Panc1 (cell line): ENCODE measurements at places on chromosomes 13 and 19. TPM values are rescaled to one million over a fixed set of nuclear protein-coding genes. Genes with fewer than 3 reads are reported as not detected.

The ONECUT3 gene
- total RNA-seq: 16.5 TPM

The TMEM145 gene
- total RNA-seq: 3.0 TPM

DNA sequence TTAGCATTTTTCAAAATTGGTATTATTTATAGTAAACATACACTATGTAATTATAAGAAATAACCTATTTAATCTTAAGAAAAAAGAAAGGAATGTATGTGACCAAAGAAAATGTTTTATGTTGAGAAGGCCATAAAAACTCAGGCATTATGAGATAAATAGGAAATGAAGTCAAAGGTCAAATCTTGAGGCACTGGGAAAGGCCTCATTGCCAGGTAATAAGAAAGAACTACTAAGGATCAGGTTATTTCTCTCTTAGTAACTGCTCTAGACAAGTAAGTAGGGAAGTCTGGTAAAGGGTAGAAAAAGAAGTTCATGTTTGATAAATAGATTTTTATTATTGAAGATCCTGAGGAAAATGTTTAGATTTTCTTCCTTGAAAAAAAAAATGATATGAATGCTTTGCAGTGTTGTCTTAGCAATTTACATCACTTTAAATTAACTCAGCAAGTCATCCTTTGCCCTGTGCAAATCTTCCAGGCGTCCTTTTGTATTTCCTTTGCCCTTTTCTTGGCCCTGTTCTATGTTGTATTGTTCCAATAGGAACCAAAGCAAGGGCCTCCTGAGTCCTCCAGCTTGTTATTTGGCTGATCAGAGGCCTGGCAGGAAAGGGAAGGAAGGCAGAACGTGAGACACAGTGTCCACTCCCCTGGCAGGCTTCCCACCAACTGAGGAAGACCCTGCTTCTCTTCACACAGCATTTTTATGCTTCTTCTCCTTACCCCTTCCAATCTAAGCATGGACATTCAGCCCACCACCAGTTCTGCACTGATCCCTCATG is 260.4 kb upstream of the MIR17HG start:
- no peak for DNase-seq

- DNase-seq: no peak
These were observed 9.1 kb downstream of the AP2A1 start for GRCh38 chr19:49775742-49776370.

GRCh38 chr19:47230921-47231214 is at the start of gene BBC3:
Gene BBC3, minus strand, starts transcription at chr19:47231199. Its CDS starts 2,768 bp downstream, at chr19:47228431.
- no peak for DNase-seq

DNA sequence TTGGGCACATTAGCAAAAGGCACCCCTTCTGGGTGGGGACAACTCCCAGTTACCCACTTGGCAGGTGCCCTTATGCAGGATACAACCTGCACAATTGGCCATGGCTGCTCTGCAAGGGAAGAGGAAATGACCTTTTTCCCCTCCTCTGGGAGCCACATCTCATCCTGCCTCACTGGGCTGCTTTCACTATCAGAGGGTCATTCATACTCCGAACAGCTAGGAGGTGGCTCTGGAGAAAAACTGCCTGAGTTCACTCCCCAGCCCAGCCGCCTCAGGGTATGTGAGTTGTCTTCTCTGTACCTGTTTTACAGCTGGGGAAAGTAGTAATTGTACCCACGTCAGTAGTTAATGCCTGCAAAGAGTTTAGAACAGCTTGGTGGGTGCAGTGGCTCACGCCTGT is 7.1 kb upstream of the ACTN4 start:
- DNase-seq: no peak

GRCh38 chr19:4075373-4075772 is 8.7 kb upstream of the ZBTB7A start:
- DNase-seq: no peak
